ENCODE measurements at places on chromosomes 2 and 18. TPM values are rescaled to one million over a fixed set of nuclear protein-coding genes. Genes with fewer than 3 reads are reported as not detected.
A peak's percentile ranks its signal among the peaks of the same experiment; 100 is the strongest.

IL1RN gene
- not detected for total RNA-seq

L3MBTL4 gene
- total RNA-seq: 0.64 TPM

SDC1 gene
- total RNA-seq: 0.99 TPM

SUPT7L gene
- 53.2 TPM for total RNA-seq

ARHGAP28 gene
- total RNA-seq: 0.29 TPM

GRCh38 chr2:169734169-169734847, 676 bp downstream of the KLHL23 start:
- H3K4me3 ChIP-seq: peak overlapping the region; percentile 40
- H3K27ac ChIP-seq: no peak overlapping the region

- H3K27me3 ChIP-seq: no peaks in the 10 kb centered on the region
- no peak overlapping the region for H3K4me3 ChIP-seq
- no peaks in the 10 kb centered on the region for H3K36me3 ChIP-seq
Measured at GRCh38 chr2:112201696-112202430, 53.0 kb downstream of the ZC3H8 start.

DNA sequence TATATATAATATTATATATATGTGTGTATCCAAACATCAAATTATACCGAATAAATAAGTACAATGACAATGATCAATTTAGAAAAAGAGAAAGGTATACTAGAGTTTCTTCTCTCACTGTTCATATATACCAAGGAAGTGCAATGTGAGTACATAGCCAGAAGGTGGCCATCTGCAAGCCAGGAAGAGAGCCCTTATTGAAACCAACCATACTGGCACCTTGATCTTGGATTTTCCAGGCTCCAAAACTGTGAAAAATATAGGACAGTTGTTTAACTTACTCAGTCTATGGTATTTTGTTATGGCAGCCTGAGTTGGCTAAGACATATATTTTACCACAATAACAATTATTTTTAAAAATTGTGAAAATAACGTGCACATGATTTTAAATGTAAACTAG, 1490.2 kb upstream of the SLC39A10 start:
- no peaks in the 10 kb centered on the region for H3K36me3 ChIP-seq
- H3K27ac ChIP-seq: no peak overlapping the region
- no peaks in the 10 kb centered on the region for H3K27me3 ChIP-seq
- H3K4me1 ChIP-seq: no peaks in the 10 kb centered on the region

- peaks cover 74% of the 10 kb centered on the region for H3K27me3 ChIP-seq
- H3K4me1 ChIP-seq: peaks cover 6% of the 10 kb centered on the region
- H3K27ac ChIP-seq: no peak overlapping the region
- no peak overlapping the region for H3K4me3 ChIP-seq
- no peak for DNase-seq
Measured at GRCh38 chr2:121076498-121076820, 208.5 kb downstream of the TFCP2L1 start.

GRCh38 chr2:50491541-50492476, 540.1 kb downstream of the NRXN1 start:
- no peak overlapping the region for H3K4me3 ChIP-seq
- H3K4me1 ChIP-seq: no peaks in the 10 kb centered on the region
- DNase-seq: no peak
- H3K27ac ChIP-seq: no peak overlapping the region

WDR12 gene
- total RNA-seq: 22.7 TPM

C1GALT1C1L gene
- total RNA-seq: not detected

DNA sequence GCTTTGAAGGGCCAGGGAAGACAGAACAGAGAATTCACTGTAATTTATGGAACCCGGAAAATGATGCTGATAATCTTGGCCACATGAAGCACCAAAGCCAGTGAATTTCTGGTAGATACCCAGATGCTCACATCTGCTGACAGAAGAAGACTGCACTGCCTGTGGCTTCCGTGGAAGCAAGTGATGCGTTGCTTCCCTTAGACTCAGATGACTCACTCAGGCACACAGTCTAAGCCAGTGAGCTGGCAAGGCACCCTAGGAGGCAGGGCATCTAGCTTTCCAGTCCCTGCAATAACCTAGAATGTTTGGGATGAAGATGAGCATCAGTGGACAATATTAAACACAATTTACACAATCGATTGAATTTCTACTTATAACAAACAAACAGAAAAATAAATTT, 284.7 kb downstream of the CMPK2 start:
- H3K4me1 ChIP-seq: no peaks in the 10 kb centered on the region
- H3K4me3 ChIP-seq: no peak overlapping the region
- no peaks in the 10 kb centered on the region for H3K36me3 ChIP-seq
- DNase-seq: no peak
- no peaks in the 10 kb centered on the region for H3K27me3 ChIP-seq

DNA sequence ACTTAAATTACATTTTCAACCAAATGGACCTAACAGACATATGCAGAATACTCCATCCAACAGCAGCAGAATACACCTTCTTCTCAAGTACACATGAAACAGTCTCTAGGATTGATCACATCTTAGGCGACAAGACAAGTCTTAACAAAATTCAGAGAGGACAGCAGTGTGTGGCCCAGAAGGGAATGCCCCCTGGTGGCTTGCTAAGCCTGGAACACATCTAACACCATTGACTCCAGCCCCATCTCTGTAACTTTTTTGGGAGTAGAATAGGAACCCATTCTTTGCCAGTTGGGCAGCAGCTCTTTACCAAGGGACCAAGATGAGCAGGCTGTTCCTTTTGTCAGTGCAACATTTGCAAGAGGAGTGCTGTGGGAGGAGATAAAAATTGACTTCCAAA, 249.9 kb downstream of the PLCL1 start:
- no peak overlapping the region for H3K27ac ChIP-seq
- no peak overlapping the region for H3K4me3 ChIP-seq
- no peaks in the 10 kb centered on the region for H3K27me3 ChIP-seq
- H3K36me3 ChIP-seq: no peaks in the 10 kb centered on the region

CCDC74B gene
- total RNA-seq: 0.95 TPM

DNA sequence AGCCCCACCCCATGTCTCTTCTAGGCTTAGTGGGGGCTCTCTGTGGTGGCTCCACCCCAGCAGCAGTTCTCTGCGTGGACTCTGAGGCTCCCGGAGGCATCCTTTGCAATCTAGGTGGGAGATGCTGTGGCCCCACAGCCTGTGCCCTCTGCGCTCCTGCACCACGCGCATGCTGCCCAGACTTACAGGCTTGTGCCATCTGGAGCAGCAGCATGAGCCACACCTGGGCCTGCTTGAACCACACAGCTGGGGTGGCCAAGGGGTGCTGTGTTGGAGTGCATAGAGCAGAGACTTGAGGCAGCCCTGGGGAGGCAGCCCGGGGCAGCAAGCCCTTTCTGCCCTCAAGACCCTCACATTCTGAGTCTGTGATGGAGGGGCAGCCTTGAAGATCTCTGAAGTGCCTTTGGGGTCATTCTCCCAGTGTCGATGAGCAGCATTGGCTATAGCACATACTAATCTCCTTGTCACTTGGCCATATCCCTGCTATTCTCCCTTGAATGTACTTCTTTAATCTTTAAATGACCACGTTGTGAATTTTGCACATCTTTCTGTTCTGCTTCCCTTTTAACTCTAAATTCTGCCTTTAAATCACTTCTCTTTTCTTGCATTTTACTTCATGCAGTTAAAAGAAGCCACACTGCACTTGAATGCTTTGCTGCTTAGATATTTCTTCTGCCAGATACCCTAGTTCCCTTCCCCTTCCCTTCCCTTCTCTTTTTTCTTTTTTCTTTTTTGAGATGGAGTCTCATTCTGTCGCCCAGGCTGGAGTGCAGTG, 62.4 kb downstream of the NCAPH start:
- DNase-seq: no peak
- no peak overlapping the region for H3K4me3 ChIP-seq
- no peak overlapping the region for H3K27ac ChIP-seq
- H3K36me3 ChIP-seq: no peaks in the 10 kb centered on the region
- no peaks in the 10 kb centered on the region for H3K4me1 ChIP-seq

- no peaks in the 10 kb centered on the region for H3K27me3 ChIP-seq
- no peaks in the 10 kb centered on the region for H3K4me1 ChIP-seq
- H3K36me3 ChIP-seq: no peaks in the 10 kb centered on the region
Measured at GRCh38 chr2:226643030-226643945, 156.3 kb downstream of the IRS1 start.

- H3K36me3 ChIP-seq: no peaks in the 10 kb centered on the region
- H3K27ac ChIP-seq: no peak overlapping the region
- DNase-seq: no peak
- no peak overlapping the region for H3K4me3 ChIP-seq
- H3K27me3 ChIP-seq: no peaks in the 10 kb centered on the region
- no peaks in the 10 kb centered on the region for H3K4me1 ChIP-seq
Measured at GRCh38 chr18:28904789-28905364, 727.9 kb upstream of the CDH2 start.

PJVK gene
- total RNA-seq: 1.9 TPM

DNA sequence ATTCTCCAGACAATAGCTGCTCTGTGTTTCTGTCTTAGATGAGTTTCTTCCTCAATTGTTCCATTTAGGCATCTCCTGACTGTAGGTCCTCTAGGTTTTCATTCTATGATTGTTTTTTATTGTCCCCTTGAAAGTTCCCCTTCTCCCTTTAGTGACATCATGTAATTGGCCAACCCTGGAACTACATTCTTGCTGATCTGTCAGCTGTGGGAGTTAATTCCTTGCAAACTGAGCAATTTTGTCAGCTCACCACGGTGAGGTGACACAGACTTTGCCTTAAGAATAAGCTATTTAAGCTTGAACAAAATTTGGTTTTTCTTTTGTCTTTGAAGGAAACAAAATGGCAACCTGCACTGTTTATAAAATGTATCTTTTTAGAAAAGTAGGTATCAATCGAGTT, 95.9 kb downstream of the TXNL1 start:
- no peak overlapping the region for H3K4me3 ChIP-seq
- DNase-seq: no peak
- H3K27me3 ChIP-seq: no peaks in the 10 kb centered on the region
- H3K36me3 ChIP-seq: no peaks in the 10 kb centered on the region
- H3K4me1 ChIP-seq: no peaks in the 10 kb centered on the region

CCDC121 gene
- total RNA-seq: 1.2 TPM

GRCh38 chr2:73981081-73982001, 3.4 kb upstream of the TET3 start:
- peaks cover 72% of the 10 kb centered on the region for H3K4me1 ChIP-seq
- no peak overlapping the region for H3K27ac ChIP-seq
- DNase-seq: no peak
- H3K36me3 ChIP-seq: no peaks in the 10 kb centered on the region
- H3K4me3 ChIP-seq: peak overlapping the region; percentile 18

- no peaks in the 10 kb centered on the region for H3K36me3 ChIP-seq
- no peaks in the 10 kb centered on the region for H3K4me1 ChIP-seq
- H3K27ac ChIP-seq: no peak overlapping the region
- H3K4me3 ChIP-seq: no peak overlapping the region
Measured at GRCh38 chr2:118490330-118490729, 357.1 kb downstream of the EN1 start.

UNC80 gene
- not detected for total RNA-seq

STARD7 gene
- 71.7 TPM for total RNA-seq

DNA sequence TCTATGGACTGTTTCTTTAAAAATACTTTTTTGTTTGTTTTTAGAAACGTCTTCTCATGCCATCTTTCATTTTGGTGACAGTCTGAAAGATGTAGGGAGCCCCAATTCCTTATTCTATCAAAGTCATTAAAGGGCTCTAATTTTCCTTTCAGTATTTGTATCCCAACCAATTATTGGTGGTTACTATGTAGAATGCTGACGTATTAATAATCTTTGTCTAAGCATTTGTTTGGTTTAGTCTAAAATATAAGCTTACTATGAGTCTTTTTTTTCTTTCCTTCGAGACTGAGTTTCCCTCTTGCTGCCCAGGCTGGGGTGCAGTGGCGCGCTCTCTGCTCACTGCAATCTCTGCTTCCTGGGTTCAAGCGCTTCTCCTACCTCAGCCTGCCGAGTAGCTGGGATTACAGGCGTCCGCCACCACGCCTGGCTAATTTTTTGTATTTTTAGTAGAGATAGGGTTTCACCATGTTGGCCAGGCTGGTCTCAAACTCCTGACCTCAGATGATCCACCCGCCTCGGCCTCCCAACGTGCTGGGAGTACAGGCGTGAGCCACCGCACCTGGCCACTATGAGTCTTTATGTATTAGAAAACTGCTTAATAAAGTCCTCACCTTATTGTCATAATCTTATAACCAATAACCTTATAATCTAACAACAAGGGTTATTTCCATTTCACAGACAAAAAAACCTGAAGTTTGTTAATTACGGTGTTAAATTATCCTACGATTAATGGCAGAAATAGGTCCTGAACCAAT, 849 bp upstream of the VRK2 start:
- H3K36me3 ChIP-seq: no peaks in the 10 kb centered on the region
- peaks cover 17% of the 10 kb centered on the region for H3K4me1 ChIP-seq
- H3K27me3 ChIP-seq: no peaks in the 10 kb centered on the region
- peak overlapping the region; percentile 82 for H3K27ac ChIP-seq
- H3K4me3 ChIP-seq: peak overlapping the region; percentile 80

DNA sequence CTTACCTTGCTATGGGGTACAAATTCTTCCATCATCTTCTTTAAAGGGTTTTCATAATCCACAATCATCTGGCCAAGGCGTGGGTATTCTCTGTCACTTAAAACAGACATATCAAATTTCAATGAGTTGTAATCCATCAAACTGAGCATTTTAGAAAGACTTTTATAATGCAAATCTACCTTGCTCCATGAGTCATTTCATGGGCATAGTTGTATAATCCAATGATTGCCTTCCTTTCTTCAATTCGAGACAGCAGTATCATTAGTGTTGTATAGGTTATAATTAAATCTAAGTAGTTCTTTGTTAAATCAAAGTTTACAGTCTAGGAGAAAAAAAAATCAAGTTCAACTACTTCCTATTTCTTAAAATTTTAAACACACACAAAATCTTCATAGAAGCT, 36.3 kb downstream of the NCKAP1 start:
- H3K4me1 ChIP-seq: no peaks in the 10 kb centered on the region
- no peak overlapping the region for H3K4me3 ChIP-seq
- no peak overlapping the region for H3K27ac ChIP-seq
- H3K27me3 ChIP-seq: no peaks in the 10 kb centered on the region

DNA sequence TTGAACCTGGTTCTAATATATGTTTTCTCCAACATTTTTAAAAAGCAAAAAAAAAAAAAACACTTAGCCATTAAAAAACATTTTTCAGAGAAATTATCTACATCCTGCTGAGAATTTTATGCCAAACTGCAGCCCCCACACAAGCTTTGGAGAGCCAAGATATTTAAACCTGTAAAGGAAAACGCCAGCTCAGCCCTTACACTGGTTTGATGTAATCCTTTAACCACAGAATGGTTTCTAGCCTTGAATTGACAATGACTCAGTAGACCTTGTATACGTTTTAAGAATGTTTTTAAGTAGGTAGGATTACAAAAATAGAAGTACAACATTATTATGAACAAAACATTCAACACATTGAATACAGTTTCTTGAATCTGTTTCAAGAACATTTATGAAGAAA, 113.6 kb downstream of the BABAM2 start:
- no peak for DNase-seq
- no peak overlapping the region for H3K4me3 ChIP-seq
- H3K27me3 ChIP-seq: no peaks in the 10 kb centered on the region
- H3K4me1 ChIP-seq: no peaks in the 10 kb centered on the region
- H3K27ac ChIP-seq: no peak overlapping the region

GRCh38 chr2:60281730-60282129, 271.7 kb downstream of the BCL11A start:
- no peak overlapping the region for H3K27ac ChIP-seq
- H3K36me3 ChIP-seq: no peaks in the 10 kb centered on the region
- H3K27me3 ChIP-seq: peaks cover 5% of the 10 kb centered on the region
- no peaks in the 10 kb centered on the region for H3K4me1 ChIP-seq
- DNase-seq: no peak
- H3K4me3 ChIP-seq: no peak overlapping the region

Measured in T-cell (primary cell).